Brain microvascular endothelial cell (primary cell): ENCODE measurements at places on chromosomes 7 and 10.

- no peak for DNase-seq
These were observed 70.0 kb downstream of the MINDY4 start for GRCh38 chr7:30841025-30841735.

- peak; percentile 89 for DNase-seq
These were observed 3.7 kb upstream of the MCU start for GRCh38 chr10:72688208-72688651.

- DNase-seq = peak; percentile 38
These were observed 3.5 kb downstream of the MKRN1 start for GRCh38 chr7:140475747-140476333.

- no peak for DNase-seq
These were observed 9.8 kb downstream of the KCTD7 start for GRCh38 chr7:66638309-66639099.
